ENCODE measurements at places on chromosomes 13 and 19.
A peak's percentile ranks its signal among the peaks of the same experiment; 100 is the strongest.

- no peak for DNase-seq
These were observed 28.6 kb upstream of the ZNF492 start for GRCh38 chr19:22605275-22606211.

DNA sequence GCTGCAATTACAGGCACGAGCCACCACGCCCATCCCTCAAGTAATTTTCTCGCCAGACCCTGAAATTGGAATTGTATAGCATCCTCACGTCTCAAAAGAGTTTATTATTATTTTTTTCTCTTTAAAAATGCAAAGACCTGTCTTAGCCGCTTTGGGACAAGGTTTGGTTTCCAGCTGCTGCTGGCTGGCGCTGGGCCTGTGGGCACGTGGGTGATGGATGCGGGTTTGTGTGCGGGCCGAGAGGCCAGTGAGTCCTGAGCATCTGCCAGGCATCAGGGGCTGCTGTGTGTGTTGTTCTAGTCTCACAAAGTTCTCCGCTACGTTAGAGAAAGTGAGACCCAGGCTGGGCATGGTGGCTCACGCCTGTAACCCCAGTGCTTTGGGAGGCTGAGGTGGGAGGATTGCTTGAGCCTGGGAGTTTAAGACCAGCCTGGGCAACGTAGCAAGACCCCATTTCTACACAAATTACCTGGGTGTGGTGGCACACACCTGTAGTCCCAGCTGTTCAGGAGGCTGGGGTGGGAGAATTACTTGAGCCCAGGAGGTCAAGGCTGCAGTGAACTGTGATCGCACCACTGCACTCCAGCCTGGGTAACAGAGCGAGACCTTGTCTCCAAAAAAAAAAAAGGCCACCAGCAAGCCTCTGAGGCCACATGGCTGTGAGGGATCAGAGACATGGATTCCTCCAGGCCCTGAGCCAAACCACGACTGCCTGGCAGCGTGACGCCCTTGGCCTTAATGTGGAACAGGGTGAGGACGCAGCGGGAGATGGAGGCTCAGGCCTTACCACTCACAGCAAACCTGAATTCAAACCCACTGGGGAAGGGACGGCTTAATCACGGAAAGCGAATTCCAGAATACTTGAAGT is 4.7 kb upstream of the TMPRSS9 start:
- DNase-seq = no peak

DNA sequence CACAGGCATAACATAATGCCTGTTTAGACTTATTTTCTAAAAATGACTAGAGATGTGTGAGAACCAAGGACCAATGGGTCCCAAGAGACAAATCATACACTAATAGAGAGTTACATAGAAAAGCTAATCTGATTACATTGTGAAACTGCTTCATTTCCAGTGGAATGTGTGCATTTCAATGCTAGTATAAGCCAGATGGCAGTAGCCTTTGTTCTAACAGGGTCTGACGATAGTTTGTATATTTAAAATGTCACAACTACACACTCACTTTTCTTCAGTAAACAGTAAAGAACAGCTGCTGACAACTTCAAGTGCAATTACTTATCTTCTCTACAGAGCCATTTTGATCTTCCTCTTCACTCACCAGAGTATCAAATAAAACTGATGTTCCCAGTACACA is 4.3 kb upstream of the SLITRK5 start:
- no peak for DNase-seq

GRCh38 chr13:44107357-44108121 is 227.8 kb downstream of the LACC1 start:
- DNase-seq = no peak

DNA sequence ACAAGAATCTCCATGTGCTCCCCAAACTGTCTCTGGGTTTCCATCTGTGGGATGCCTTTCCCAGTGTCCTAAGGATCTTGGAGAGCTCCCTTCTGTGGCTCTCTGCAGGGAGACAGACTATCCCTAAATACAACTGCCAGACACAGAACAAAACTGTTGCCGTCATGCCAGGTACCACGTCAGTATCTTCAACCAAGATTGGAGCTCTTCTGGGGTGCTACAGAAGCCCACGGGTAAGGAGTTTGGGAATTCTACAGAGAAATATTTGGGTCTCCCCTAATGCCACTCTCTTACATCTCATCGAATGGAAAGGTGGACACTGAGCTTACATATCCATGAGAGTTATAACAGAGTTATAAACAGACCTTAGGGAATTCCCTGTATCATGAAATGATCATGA is 4.9 kb upstream of the MBD3L3 start:
- DNase-seq = no peak

DNA sequence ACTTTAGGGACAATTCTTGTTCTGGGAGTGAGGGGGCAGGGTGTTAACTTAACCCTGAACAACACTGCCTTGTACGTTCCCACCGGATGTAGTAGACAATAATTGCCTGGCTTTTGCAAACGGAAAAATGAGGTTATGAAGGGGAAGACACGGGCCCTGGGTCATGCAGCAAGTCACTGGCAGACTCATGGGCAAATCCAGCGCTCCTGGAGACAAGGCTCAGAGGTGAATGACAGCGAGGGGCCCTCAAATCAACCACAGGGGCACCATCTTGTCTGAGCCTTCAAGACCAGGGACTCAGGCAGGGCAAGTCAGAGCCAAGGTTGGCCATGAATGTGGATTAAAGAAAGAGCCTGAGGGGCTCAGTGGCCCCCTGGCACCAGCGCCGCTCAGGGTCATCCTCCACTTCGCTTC is 2.8 kb downstream of the RASA3 start:
- DNase-seq = peak; percentile 37

GRCh38 chr13:46721054-46721453 is 75.9 kb downstream of the ESD start:
- peak; percentile 53 for DNase-seq

DNA sequence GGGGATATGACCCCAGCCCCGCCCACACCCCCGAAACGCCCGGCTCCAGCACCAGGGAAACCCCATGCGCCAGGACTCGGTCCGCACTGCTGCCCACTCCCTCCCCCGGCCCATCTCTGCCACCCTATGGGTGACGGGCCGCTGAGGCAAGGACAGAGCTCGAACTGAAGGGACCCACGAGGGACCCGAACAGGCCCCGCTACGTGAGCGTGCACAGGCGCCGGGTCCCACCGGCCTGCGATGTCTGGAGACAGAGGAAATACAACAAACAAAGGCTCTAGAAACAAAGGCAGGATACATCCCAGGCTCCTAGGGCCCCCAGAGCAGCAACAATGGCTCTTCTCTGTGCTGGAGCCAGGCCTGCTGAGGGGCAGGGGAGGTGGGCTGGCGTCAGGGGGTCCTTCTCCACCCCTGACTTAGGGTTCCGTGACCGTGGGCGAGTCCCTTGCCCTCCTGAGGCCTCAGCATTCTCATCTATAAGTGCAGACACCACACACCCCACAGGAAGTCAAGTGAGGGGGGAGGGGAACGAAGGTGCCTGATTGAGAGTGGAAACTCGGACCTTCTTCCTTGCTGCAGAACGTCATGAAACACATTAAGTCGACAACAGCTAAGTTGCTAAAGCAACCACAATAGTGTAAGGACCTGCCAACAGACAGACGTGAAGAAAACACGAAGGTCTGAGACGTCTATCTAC is 3.1 kb downstream of the ABHD17A start:
- no peak for DNase-seq

GRCh38 chr19:49818649-49819370 is 721 bp downstream of the MED25 start:
- DNase-seq = no peak

DNA sequence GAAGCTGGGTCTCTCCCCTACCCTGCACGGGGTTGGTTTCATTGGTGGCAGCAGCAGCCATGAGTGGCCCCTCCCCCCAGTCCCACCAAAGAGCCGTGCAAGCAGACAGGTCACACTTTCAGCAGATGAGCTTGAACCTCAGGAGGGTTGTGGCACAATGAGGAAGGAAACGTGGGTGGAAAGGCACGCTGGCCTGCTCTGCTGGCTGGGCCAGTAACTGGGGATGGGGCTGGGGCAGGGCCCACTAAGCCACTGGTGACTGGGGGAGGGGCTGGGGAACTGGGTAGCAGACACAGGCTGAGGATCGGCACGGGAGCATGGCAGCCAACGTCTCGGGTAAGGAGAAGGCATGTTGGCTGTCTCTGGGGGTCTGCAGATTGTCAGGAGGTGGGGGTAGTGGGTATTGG is at the start of gene P2RY11:
Gene P2RY11, plus strand, starts transcription at position 289 of the 407 bp plus-strand sequence. Its CDS starts 29 bp downstream, at position 318.
- DNase-seq = peak; percentile 87

Data from T-helper 2 cell (primary cell).